Esophagus muscularis mucosa (tissue), 4 donors: ENCODE measurements at places on chromosomes 1 and 21. TPM values are rescaled to one million over a fixed set of nuclear protein-coding genes. Genes with fewer than 3 reads are reported as not detected.

DFFB gene
- total RNA-seq = 5.0 TPM

IL19 gene
- total RNA-seq = not detected

LIPI gene
- not detected for total RNA-seq

KCNK2 gene
- 3.3 TPM for total RNA-seq
